Brain (organoid and tissue), 16 donors: ENCODE measurements at places on chromosomes 5 and 9. TPM values are rescaled to one million over a fixed set of nuclear protein-coding genes. Genes with fewer than 3 reads are reported as not detected.

DNA sequence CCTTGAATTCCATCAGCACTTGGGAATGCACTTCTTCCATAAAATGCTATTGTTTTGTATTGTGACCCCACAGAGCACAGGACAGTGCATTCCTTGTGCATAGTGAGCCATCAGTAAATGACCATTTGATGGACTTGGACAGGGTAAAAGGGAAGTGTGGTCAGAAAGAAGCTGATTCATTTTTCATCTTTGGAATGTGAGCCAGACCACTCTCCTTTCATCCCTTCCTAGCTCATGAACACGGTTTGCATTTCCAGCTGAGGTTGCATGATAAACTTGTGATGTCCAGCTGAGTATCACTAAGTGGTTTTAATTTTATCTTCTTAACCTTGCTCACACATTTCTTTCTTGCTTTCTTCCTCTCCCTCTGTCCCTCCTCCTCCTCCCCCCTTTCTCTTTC is 101.3 kb downstream of the NUDT12 start:
- no peak for DNase-seq

- peak; percentile 29 for DNase-seq
These were observed at the start of gene GRM6 for GRCh38 chr5:178994580-178995340. Gene GRM6 (minus strand): TSS chr5:178995320. CDS start chr5:178994944, 376 bp downstream.

- peak; percentile 72 for DNase-seq
These were observed 52.0 kb upstream of the DAPK1 start for GRCh38 chr9:87445646-87446045.

- DNase-seq = no peak
These were observed 119.2 kb downstream of the MSX2 start for GRCh38 chr5:174843263-174844250.

PCDHGA7 gene
- 0.93 TPM for polyA plus RNA-seq

GRCh38 chr9:85213650-85214607 is 527.8 kb downstream of the AGTPBP1 start:
- DNase-seq = no peak

- no peak for DNase-seq
These were observed 27.7 kb downstream of the CDH9 start for GRCh38 chr5:27010646-27011045.

CDX1 gene
- polyA plus RNA-seq = not detected

GRCh38 chr5:139415221-139415861 is 11.5 kb upstream of the SPATA24 start:
- peak; percentile 85 for DNase-seq

GRCh38 chr5:37120270-37120669 is 128.9 kb downstream of the CPLANE1 start:
- no peak for DNase-seq

MARCOL gene
- polyA plus RNA-seq = not detected

DNA sequence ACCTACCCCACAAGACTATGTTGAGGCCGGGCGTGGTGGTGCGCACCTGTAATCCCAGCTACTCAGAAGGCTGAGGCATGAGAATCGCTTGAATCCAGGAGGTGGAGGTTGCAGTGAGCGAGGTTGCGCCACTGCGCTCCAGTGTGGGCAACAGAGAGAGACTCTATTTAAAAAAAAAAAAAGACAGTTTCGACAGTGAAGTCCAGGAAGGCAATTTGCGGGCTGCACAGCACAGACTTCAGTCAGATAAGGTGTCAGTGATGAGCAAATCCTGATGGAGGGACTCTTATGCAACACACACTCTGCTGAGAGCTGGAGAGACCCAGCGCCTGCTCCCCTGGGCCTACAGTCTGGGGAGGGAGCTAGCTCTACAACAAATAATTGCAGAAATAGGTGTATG is 14.2 kb downstream of the CCNJL start:
- no peak for DNase-seq

- DNase-seq = no peak
These were observed 214.4 kb downstream of the EFNA5 start for GRCh38 chr5:107456281-107456715.

GRCh38 chr9:68704498-68704813 is 584 bp upstream of the PIP5K1B start:
- DNase-seq = no peak

- no peak for DNase-seq
These were observed 171.2 kb downstream of the CWC27 start for GRCh38 chr5:64939772-64940510.

DNA sequence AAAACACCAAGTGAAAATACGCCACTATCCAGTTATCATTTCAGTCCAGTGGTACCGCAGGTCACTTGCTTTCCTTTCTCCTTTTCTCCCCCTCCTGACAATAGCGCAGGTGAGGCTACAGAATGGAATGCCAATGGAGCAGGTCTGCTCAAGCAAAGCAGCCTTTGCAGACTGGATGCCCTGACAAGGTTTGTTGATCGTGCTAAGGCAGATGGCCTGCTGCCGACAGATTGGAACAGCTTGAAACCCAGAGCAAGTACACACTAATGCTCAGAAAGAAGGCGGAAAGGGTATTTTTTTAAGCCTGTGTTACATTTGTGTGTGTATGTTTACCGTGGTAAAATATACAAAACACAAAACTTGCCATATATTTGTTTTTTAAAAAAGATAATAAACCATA is 19.4 kb downstream of the SPACA9 start:
- peak; percentile 13 for DNase-seq

DNA sequence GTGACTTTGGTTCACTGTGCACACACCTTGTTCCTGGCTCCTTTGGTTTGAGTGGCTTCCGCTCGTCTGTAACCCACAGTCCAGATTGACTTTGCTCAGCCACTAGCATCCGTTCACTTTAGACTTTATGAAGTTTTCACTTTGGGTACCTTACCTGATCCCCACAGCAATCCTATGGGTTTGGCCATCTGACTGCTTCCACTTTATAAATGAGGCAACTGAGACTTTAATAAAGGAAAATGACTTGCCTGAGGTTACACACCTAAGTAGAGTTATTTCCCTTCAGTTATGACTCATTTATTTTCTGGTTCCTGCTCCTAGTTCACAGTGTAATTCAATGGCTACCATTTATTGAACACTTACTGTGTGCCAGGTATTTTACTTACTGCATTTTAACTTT is 94.2 kb upstream of the SAP30L start:
- no peak for DNase-seq

AK6 gene
- 32.2 TPM for polyA plus RNA-seq

LCN15 gene
- polyA plus RNA-seq = 32.6 TPM

DNA sequence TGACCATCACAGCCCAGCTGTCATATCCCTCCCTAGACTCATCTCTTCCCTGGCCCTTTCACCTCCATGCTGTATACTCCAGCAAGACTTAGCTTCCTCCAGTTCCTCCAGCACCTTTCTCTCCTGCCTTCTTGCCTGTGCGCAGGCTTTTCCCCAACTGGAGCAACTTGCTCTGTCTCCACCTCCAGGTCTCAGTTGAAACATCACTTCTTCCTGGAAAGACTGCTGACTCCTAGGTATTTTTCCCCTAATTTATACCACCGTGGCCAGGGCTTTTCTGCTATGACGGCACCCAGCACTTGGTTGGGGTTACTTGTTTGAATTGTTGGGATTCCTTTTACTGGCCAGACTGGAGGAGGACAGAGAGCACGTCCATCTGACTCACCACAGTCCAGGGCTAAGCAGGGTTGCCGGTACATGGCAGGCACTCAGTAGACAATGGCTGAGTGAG is 67.5 kb downstream of the KCNIP1 start:
- DNase-seq = no peak

TAF11L3 gene
- polyA plus RNA-seq = not detected

- no peak for DNase-seq
These were observed 1985.5 kb upstream of the CDH6 start for GRCh38 chr5:29208024-29208423.

GRCh38 chr5:124733329-124733650 is 13.1 kb downstream of the ZNF608 start:
- DNase-seq = peak; percentile 47

GRCh38 chr5:163408311-163408923 is 29.0 kb upstream of the CCNG1 start:
- peak; percentile 90 for DNase-seq

DNA sequence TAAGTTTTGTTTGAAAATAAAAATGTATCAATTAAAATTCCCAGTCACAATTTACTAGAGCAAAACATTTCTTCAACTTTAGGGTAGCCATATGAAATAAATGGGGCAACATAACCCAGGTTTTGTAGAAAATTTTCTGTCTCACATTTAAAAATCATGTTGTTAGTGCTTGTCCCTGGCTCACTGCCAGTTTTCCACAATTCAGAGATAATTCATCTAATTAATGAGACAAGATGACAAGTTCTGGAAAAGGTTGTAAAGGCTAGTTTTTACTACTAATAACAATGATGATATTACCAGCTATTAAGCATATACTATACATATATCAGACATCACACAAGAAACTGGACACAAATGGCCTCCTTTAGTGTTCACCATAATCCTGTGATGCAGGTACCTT is 45.9 kb downstream of the MEGF9 start:
- no peak for DNase-seq

PAEP gene
- polyA plus RNA-seq = not detected

- no peak for DNase-seq
These were observed 281.8 kb downstream of the AOPEP start for GRCh38 chr9:95008151-95008771.

GRCh38 chr5:55853818-55854217 is 2.7 kb downstream of the IL31RA start:
- DNase-seq = peak; percentile 3

- DNase-seq = peak; percentile 62
These were observed 164.0 kb downstream of the PAM start for GRCh38 chr5:102918986-102919610.

GAS1 gene
- 1.1 TPM for polyA plus RNA-seq

QRFP gene
- polyA plus RNA-seq = not detected

- DNase-seq = no peak
These were observed 24.5 kb downstream of the MRPS27 start for GRCh38 chr5:72295539-72295938.

GRCh38 chr5:42285230-42285629 is 138.0 kb upstream of the GHR start:
- peak; percentile 53 for DNase-seq

DNA sequence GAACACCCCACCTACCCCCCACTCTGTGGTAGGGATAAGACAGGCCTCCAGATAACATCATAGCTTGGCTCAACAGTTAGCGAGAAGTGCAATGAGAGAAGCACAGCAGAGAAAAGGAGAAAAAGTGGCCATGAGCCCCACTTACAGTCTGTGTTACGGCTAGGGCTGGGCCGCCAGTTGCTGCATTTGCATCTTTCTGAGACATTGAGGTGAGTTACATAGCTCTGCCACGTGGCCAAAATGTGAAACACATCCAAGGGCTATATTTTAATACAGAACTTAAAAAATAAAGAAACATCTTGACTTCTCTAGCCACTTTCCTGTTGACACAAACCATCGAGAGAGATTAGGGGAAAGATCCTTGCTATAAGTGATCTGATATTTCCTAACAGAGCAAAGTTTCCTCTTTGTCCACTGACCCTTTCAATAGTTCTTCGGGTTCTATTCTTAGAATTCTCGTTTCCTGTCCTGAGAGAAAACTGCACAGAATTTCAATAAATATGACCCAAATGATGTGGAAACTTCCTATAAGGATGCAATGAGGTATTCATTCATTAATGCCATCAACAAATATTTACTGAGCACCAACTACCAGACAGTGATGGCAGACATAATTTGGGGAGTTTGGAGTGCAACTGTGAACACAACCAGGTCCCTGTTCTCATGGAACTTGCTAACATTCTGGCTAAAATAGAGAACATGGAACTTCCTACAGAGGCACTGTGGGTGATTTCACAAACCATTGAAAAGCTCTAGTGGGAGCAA is 3.2 kb upstream of the TLE4 start:
- DNase-seq = no peak

GMCL2 gene
- not detected for polyA plus RNA-seq

- DNase-seq = no peak
These were observed 1.4 kb downstream of the GNAQ start for GRCh38 chr9:78030296-78030552.

APBA1 gene
- polyA plus RNA-seq = 13.5 TPM

GRCh38 chr5:73948720-73949119 is 322.7 kb downstream of the ARHGEF28 start:
- no peak for DNase-seq

ADAMTS13 gene
- 4.0 TPM for polyA plus RNA-seq

DNA sequence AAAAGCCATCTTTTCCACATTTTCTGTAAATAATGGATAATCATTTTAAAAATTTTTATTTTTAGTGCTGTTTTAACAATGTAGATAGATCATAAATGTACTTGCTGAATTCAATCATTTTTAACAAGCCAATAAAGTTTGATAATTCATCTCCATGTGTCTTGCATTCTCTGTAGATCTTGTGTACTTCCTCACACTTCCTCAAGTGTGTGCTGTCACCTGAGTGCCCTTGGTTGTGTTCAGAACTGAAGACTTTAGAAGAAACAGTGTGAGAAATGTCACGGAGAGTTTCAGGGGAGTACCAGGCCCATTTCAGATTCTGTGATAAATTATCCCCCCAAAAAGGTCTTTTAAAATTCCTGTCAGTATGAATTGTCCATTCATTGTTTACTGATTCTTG is 146.0 kb downstream of the NTRK2 start:
- no peak for DNase-seq

DNA sequence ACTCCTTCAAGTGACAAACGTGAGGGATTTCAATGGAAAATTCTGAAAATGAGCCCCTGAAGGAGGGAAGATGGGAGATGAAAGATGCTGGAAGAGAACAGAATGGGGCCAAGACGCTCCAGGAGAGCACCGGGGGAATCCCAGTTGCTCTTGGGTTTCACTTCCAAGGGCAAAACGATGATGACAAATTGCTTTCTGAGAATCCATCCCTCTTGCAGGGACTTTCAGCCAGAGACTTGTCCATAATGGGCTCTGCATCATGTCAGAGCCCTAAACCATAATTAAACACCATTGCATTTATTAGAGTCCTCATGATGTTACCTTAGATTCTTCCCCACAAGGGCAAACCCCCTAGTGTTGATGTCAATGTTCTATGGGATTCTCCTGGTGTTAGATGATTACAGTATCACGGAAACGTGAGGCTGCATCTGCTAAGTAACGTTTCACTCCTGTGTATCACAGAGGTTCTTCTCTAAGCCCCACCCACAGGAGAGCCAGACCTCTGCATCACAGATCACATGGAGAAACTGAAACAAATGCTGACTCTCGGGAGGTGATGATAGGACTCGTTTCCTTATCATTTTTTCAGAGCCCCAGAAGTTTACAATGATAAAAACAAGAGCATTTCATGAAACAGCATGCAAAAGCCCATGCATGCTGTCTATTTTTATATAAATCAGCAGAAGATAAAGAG is 114.4 kb downstream of the TENT4A start:
- peak; percentile 44 for DNase-seq

SOX30 gene
- not detected for polyA plus RNA-seq

DNA sequence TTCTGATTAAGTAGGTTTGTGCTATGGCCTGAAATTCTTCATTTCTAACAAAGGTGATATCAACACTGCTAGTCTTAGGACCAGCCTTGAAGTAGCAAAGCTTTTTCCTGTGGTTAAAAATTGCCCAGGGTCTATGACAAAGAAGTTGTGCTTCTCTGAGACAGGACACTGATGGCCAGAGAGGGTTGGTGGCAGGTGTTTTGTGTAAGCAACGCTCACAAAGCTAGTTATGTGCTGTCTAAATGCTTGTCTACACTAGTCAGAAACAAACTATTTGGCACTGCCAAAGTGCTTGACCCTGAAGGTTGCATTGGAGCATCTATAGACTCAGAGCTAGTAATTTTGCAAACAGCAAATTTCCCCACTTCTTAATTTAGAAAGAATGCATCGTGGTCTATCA is 44.1 kb upstream of the SELENOP start:
- DNase-seq = no peak
